T follicular helper cell (primary cell): ENCODE measurements at places on chromosomes 6 and 20.

DNA sequence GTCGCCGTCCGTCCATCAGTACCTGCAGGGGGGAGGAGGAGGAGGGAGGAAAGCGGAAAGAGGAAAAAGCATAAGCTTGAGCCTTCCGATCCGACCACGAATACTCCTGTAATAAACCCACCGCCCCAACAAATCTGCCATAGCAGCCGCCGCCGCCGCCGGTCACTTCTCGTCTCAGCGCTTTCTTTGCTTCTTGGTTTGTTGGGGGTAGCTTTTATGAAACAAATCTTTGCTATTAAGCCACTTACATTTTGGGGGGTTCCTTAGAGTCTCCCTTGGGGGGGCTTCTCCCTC, 277 bp downstream of the ADGRB3 start:
- DNase-seq: no peak

DNA sequence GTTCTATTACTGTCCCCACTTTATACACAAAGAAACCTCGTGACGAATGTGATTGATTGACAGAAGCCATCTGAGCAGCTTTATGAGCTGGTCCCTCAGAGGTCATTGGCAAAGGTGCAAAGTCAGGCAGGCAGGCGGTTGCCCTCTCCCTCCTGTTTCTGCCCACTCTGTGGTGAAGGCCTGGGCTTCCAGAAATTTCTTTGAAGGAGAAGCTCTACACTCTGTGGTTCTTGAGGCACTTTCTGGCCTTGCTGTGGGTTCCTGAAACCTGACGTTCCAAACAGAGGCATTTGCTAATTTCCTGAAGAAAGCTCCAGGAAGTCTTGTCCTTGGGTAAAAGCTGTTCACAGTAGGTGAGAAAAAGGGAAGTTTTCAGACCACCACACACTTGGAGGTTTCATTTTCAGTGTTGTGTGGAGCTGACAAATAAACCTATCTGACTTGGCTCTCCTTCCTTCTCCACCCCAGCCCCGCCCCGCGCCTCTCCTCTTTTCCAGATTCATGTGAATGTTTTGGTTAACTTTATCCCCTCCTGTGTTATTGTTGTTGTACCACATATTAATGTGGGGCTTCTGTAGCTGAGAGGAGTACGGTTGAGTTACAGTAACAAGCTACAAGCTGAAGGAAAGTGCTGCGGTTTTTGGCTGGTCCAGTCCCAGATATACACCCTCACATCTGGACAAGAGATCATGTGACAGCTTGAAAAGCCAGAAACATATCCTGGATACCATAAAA, 274.1 kb downstream of the CLIC5 start:
- DNase-seq: no peak

- DNase-seq: no peak
These were observed 62.5 kb upstream of the PTGIS start for GRCh38 chr20:49630396-49630951.

DNA sequence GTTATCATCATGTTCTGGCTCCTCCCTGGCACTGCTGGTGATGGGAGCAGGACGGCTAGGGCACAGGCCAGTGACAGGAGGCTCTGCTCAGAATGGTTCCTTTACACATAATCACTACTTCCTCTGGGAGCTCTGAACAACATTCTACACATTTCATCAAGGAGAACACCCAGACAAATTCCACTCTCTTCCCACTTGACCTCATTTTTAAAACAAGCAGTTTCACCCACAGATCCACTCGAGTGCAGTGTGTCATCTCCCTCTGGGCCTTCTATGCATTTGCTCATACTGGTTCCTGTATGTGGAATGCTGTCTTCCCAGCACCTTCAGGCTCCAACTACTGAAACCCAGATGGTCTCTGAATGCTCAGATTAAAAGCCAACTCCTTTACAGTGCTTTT, 84.8 kb downstream of the ELOVL5 start:
- no peak for DNase-seq

DNA sequence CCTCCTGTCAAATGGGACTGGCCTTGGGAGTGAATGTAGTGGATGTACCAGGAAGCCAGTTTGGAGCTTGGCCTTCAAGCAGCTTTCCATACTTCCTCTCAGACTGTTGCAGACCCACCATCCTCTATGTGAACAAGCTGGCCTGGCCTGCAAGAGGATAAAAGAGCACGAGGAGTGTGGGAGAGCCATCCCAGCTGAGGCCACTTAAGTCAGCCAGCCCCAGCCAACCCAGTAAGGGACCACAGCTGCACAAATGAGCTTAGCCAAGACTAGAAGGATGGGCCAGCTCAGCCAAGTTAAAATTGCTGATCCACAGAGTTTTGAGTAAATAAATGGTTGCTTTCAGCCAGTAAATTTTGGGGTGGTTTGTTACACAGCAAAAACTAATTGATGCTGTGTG, 156.9 kb upstream of the SOX4 start:
- no peak for DNase-seq

DNA sequence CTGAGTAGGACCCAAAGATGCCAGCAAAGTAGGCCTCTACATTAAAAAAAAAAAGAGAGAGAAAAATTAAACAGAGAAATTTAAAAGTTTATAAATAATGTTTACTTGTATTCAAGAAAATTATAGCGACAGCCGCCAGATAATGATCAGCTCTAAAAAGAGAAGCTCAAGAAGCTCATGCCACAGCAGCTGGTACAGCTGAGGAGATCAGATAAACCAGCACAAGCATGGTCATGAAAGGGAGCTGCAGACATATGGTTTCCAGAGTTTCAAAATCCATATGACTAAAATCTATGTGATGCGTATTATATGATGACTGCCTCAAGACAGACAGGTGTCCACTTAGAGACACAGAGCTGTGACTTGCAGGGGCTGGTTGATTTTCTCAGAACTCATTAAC, 13.6 kb upstream of the HLA-C start:
- no peak for DNase-seq

- DNase-seq: no peak
These were observed 82.1 kb upstream of the COL21A1 start for GRCh38 chr6:56329271-56330050.

DNA sequence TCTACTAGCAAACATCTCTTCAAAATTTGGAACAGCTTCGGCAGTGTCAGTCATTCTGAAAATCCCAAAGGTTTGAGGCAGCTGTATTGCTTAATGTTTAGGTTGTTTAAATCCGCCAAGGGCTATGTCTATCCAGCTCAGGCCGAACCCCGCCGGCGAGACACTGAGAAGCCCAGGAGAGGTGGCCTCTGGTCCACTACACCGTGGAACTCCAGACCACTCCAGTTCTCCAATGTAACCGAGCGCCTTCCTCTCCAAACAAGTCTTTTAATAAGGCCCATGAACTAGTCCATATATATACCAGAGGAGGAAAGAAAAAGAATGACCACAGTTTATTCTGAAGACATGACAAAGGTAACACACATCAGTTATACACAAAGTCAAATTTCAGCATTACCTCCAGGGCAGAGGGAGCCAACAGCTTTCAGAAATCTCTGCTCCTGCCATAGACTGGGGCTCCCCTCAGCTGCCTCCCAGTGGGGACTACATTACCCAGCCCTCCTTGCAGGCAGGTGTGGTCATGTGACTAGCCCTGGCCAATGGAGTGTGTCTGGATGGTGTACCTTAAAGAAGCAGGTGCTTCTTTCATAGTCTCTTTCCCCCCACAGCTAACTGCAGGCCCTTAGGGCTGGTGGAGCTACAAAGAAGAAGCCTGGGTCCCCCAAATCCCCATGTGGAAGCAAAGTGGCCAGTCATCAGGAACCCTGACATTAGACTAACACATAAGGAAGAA, at the start of gene RAMACL:
RAMACL (minus strand) TSS at position 255 of the 733 bp plus-strand sequence; CDS start at position 54, 201 bp downstream.
- DNase-seq: peak; percentile 26

- no peak for DNase-seq
These were observed 26.5 kb downstream of the PLCG1 start for GRCh38 chr20:41163821-41164220.

- DNase-seq: no peak
These were observed 731.5 kb upstream of the MARCKS start for GRCh38 chr6:113125626-113126025.

GRCh38 chr6:45577836-45578504, 200.2 kb upstream of the SUPT3H start:
- no peak for DNase-seq

DNA sequence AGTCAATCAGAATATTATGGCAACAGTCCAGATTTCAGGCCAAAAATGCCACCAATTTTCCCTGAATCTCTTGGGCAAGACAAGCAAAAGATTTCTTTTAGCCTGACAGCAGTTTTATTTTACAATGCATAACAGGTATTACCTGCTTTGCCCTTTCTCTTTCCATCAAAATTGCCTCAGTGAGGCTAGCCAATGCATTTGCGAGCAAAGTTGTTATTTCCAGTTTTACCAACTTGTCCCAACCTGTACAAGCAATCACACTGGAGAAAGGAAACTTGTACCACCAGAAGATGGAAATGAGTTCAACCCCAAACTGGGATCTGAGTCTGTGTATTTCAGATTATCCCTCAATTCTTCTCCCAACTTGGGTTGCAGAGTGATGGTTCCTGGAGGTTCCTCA, 279.9 kb upstream of the CDYL start:
- DNase-seq: no peak

GRCh38 chr6:40930555-40930954, 108.5 kb downstream of the UNC5CL start:
- no peak for DNase-seq

DNA sequence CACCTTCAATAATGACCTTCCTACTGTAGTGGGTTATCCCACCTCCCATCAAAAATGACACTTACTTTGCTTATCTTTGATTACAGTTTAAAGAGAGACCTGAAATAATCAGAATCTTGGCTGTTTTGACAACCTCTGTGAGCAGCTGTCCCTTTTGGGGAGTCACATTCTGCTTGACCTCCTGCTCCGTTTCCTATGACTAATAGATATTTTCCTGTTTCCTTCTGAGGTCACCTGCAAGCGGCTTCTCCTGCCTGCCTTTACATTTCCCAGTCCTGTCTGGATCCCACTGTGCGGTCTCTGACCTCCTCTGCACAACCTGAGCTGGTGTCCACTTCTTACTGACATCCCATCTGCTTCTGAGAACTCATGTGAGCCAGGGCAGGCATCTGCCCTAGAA, 54.2 kb downstream of the TRAM2 start:
- DNase-seq: no peak

GRCh38 chr6:18343741-18344140, 43.4 kb upstream of the RNF144B start:
- no peak for DNase-seq

GRCh38 chr20:58097943-58098342, 130.5 kb downstream of the ANKRD60 start:
- no peak for DNase-seq

DNA sequence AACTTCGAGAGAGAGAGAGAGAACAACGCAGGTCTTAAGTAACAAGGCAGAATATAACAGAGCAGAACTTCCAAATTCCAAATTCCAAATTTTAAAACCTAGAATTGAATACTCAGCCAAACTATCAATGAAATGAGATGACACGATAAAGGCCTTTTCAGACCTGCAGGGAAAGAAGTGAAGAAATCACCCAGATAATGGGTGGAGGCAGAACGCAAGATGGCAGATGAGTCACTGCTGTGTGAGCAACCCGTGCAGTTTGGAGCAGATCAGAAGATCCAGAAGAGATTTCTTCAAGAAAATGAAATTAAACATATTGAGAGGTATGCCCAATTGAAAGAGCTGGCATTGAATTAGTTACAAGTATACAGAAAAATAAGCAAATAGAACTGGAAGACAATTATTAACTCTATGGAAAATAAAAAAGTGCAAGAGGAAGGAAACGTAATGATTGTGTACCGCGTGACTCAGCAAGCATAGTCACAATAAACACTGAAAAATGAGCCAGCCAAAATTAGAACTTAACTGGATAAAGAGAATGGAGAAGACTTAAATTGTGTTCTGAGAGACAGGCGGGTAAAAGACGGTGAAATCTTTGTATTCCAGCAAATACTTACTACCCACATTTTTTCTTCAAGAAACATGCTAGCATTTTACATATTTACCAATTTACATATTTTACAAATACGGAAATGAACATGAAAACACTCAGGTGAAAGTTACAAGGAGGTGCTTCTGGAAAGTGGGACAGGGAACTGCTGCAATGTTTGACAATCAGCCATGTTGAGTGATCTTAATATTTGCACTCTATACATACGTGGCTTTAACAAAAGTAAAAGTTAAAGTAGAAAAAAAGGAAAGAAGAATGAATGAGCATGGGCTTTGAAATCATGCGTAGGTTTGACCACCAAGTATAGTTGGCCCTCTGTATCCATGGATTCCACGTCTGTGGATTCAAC, 87.9 kb upstream of the CDYL start:
- no peak for DNase-seq

GRCh38 chr20:58198901-58199355, 29.5 kb downstream of the ANKRD60 start:
- no peak for DNase-seq

GRCh38 chr6:35919085-35919826, 1.6 kb downstream of the SRPK1 start:
- DNase-seq: no peak

- peak; percentile 33 for DNase-seq
These were observed 11.7 kb downstream of the UST start for GRCh38 chr6:148758492-148758891.

GRCh38 chr6:73363537-73363875, 1.0 kb downstream of the KHDC3L start:
- no peak for DNase-seq
